ENCODE measurements at places on chromosomes 3 and 15.

GRCh38 chr3:50570508-50571279 lies 1.4 kb downstream of the HEMK1 start:
- no peak for DNase-seq

DNA sequence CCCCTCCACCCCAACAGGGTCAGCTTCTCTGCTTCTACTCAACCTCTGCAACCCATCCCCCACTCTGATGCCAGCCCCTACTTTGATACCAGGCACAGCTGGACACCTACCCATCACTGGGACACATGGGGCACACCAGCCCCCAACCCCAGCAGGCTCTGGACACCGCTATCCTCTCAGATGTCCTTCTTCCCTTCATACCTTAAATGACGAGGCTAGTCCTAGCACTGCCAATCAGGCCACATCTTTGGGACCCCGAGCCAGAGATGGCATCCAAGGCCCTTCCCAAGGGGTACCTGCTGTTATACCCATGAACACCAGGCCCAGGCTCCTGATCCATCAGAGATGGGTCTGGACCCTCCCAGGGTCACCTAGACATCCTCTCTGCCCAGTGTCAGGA lies 10.6 kb downstream of the POC1A start:
- no peak for DNase-seq

- DNase-seq: no peak
Measured at GRCh38 chr3:127177226-127177625, 15.7 kb upstream of the PRR23E start.

DNA sequence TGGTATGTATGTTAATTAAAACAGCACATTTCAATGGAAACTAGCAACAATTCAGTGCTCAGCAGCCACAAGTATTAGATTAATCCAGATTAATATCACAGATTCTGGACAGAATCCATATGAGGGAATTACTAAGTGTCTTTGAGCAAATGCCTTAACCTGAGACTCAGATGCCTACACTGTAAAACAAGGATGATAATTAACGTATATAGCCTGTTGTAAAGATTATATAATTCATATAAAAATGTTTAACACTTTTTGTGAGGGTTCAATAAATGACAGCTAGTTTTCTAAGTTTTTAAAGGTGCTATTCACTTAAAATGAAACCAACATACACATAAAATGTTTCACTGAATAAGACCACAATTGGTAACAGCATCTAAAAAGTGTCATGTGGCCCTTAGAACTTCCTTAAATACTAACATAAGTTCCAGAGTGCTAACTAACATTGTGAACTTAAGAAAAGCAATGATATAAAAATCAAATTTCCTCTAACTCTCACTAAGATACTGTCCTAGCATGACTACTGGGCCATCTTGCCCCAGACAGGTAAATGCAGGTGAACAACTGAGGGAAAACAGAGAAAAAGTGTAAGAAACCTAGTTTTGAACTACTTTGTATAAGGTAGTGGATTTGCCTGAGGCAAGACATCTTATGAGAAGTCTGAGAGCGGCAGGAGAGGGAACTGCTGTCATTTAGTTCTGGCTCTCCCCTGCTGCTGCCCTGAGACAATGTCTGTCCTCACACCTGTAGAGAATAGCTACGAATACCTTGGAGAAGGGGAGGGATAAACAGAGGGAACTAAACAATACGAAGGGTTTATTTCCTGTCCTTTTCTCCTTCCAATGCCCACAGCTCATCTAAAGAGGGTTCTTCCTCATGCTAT lies 151.3 kb downstream of the ADAM10 start:
- DNase-seq: no peak

- no peak for DNase-seq
Measured at GRCh38 chr3:16369885-16370284, 104.9 kb downstream of the OXNAD1 start.

DNA sequence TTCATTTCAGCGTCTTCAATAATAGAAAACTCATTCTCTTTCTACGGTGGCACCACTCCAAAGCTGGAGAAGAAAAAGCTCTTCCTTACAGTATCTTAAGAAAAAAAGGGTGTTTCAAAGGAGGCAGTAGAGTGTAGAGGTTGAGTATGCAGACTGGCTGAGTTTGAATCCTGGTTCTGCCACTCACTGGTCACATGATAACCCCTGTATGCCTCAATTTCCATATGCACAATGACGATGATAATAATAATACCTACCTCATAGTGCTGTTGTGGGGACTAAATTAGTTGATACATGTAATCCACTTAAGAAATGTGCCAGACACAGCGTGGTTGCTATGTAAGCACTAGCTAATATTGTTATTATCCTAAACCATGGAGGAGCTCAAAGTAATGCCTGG lies 4.5 kb downstream of the ANP32A start:
- no peak for DNase-seq

- DNase-seq: peak; percentile 97
Measured at GRCh38 chr3:172658344-172659245, 52.3 kb downstream of the NCEH1 start.

DNA sequence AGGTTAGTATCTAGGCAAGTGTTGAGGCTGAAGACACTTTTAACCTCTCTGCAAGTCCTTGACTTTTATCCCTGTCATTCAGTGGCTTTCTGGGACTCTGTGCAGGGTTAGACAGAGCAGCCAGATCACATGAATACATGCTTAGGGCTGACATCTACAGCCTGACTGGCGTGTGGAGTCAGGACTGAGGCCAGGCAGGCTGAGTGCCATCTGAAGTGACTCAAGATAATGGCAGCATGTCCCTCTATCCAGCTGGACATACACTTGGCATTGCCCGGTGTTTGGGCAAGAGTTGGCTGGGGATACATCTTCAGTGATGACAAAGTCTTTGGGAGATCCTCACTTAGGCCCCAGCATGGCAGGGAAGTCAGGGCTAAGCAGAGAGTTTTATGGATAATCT lies 22.4 kb downstream of the DUOX2 start:
- no peak for DNase-seq

DNA sequence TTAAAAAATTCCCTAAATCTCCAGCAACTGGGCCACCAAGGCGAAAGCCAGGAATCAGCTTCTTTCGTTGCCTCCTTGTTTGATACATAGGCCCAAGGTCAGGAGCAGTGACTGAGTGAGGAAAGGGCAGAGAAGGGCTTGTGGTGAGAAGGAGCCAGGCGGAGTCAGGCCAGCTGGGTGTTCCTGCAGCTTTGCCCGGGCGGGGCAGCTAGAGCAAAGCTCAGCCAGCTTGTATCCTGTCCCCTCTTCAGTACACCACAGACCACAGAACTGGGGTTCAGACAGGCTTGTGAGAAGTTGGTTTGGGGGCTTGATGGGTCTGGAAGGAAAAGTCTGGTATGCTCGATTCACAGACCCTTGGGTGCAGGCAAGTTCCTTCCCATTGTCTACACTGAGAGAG lies 52.6 kb downstream of the CCK start:
- DNase-seq: peak; percentile 11

DNA sequence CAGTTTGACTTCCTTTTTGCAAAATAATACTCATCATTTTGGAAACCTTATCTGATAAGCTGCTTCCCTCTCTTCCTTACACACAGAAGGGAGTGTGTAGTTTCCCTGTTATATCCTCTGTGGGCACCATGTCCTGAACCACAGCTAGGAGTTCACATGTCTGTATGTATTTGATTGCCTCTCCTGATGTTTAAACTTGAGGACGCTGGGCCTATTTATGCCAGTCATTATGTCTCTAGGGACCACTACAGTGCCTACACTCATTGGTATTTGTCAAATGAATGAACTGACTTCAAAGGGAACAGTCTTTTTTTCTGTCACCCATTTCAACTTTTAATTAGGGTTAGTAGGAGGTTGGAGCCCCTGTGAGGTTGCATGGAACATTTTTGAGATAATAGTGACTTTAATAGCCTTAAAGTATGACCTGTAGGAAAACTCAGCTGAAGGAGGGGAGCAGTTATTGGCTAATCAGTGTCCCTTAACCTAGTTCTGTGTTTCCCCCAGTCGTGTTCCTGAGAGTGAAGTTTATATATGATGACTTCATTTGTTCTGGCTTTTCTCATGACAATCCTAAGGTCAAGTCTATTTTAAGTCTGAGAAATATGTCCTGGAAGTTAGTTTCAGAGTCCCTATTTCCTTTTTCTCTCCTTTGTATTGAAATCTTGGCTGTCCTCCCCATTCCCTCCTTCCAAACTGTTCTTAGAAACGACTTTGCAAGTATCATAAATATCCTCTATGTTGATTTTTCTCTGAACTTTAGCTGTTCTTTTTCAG lies 28.9 kb downstream of the PDE8A start:
- no peak for DNase-seq

- DNase-seq: no peak
Measured at GRCh38 chr3:151798466-151798865, 15.4 kb upstream of the AADAC start.

GRCh38 chr15:25849157-25849921 lies 13.8 kb downstream of the ATP10A start:
- DNase-seq: peak; percentile 88

GRCh38 chr3:103609472-103609871 lies 1174.7 kb downstream of the ZPLD1 start:
- DNase-seq: no peak

DNA sequence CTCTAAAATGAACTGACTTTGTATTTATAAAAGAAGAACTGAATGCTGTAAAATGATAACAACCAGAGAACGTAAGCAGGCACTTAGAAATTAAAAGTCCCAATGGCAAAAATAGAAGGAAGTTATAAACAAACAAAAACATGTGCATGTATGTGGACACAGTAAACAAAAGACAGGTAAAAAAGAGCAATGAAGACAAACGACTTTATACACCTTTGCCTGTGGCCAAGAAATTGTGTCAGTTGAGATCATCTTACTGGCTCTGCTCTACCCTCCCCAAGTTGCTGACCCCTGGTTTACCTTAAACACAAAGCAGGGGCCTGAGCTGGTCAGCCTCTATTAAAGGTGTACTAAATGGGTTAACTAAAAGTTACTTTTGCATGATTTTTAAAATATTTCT lies 41.7 kb upstream of the GP5 start:
- no peak for DNase-seq

GRCh38 chr3:175692256-175692655 lies 833.1 kb downstream of the NAALADL2 start:
- DNase-seq: no peak

DNA sequence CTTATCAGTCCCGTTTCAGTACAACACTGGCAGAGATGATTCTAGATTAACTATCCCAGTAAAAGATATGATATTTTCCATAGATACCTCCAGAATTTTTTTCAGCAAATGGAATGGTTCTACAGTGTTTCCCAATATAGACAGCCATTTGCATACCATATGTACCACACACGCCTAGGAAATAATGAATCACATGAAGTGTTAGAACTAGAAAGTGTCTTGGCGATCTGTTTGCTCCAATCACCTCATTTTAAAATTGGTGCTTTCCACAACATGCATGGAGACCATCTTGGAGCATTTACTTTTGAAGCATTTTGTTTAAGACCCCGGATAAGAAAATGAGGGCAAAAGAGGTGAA lies 2.0 kb downstream of the C2CD4A start:
- DNase-seq: no peak

- DNase-seq: no peak
Measured at GRCh38 chr3:65285956-65286355, 598.2 kb upstream of the ADAMTS9 start.

DNA sequence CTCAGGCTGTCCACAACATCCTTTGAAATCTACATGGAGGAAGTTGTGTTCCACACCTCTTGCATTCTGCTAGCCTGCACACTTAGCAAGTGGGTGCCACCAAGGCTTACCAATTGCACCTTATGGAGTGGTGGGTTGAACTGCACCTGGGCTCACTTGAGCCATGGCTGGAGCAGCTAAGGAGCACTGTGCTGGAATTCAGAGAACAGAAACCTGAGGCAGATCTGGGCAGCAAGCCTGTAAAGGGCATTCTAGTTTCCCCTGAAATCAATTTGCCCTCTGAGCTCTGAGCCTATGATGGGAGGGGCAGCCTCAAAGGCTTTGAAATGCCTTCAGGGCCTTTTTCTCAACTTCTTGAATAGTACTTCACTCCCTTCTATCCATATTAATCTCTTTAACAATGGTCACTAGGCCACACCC lies 18.0 kb downstream of the BTLA start:
- no peak for DNase-seq

DNA sequence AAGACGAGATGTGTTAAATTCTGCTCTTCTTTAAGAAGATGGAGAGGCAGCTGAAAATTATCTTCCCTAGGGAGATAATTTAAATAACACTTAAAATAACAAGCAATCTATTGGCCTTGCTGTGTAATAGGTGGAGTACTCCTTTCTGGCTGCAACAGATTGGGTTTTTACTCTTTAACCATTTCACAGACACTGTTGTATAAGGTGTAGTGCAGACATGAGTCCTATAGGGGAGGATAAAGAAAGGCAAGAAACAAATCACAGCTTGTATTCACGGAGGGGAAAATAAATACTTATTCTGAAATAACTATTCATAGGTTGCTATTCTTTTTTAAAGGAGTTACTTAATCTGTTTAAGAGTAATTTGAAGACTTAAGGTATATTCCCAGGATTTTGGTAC lies 252.0 kb downstream of the ZPLD1 start:
- DNase-seq: no peak

GRCh38 chr15:57203906-57204305 lies 172.4 kb upstream of the CGNL1 start:
- DNase-seq: no peak

GRCh38 chr3:88105325-88105724 lies 44.4 kb upstream of the C3orf38 start:
- no peak for DNase-seq

GRCh38 chr15:65660927-65661326 lies 39.2 kb downstream of the SLC24A1 start:
- DNase-seq: peak; percentile 67

DNA sequence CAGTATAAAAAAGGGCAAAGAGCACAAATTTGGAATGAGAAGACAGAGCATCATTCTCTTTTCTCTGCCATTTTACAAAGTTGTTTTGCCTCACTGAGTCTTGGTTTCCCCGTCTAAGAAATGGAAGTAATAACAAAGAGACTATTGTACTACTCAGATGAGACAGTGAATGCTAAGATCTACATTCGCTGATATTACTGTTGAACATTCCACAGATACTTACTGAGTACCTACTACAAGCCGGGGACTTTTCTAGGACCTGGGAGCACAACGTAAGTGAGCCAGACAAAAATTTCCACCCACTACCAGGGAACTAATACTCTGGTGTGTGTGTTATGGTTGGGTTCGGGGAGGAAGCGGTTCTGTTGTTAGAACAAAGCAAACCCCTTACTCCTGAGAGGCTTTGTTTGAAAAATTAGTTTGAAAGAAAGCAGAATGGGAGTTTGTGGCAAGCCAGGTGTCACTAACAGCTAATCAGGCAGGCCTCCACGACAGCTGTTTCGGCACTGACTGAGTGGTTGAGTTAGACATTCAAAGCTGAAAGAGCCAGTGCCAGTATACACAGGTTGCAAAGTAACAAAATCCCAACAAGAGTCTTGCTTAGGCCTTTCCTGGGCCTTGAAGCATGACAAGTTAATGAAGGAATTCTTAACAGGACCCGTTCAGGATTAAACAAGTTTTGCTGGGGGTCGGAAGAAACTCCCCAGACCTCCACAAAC lies 458.3 kb downstream of the EDEM1 start:
- DNase-seq: no peak

DNA sequence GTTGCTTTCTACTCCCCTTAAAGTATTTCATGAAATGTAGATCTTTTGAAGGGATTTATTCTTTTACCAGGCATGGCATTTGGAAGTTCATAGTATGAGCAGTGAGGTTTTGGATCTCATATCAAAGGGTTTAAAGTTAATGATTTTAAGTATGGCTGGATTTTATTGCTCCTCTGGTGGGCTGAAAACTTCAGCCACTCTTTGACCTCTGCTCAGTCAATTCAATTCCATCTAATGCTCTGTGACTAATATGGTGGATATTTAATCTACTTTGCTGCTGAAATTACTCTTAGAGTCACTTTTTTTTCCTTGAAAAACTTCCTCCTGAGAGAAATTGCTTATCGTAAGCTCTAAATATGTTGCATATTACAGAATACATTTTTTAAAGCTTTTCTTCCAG lies 218.6 kb downstream of the NR2F2 start:
- no peak for DNase-seq
